ENCODE measurements at places on chromosomes 7 and 10.
A peak's percentile ranks its signal among the peaks of the same experiment; 100 is the strongest.

- DNase-seq, result no peak
Observed at GRCh38 chr10:34231441-34232180, 583.5 kb downstream of the PARD3 start.

GRCh38 chr7:156832195-156832877, 60.6 kb downstream of the LMBR1 start:
- no peak for DNase-seq

- DNase-seq, result no peak
Observed at GRCh38 chr10:115084277-115084850, 8.8 kb upstream of the ATRNL1 start.

DNA sequence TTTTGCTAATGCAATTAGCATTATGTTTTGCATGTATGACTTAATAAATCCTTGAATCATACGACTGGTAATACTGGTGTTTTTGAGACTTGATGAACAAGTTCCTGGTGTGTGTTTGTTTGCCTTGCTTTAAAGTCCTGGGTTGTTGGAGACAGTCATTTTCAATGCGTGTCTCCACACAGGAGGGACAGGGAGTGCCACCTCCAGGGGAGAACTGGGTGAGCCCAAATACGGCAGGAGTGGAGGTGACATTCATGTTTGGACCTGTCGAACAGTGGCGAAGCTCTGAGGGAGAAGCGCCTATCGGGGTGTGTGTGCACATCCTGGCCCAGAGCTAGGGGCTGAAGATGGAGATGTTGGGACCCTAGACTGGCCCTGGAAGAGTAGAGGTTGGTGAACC, 43.8 kb downstream of the DAGLB start:
- DNase-seq, result no peak

- DNase-seq, result peak; percentile 47
Observed at GRCh38 chr7:105876964-105877601, 684 bp upstream of the ATXN7L1 start.

DNA sequence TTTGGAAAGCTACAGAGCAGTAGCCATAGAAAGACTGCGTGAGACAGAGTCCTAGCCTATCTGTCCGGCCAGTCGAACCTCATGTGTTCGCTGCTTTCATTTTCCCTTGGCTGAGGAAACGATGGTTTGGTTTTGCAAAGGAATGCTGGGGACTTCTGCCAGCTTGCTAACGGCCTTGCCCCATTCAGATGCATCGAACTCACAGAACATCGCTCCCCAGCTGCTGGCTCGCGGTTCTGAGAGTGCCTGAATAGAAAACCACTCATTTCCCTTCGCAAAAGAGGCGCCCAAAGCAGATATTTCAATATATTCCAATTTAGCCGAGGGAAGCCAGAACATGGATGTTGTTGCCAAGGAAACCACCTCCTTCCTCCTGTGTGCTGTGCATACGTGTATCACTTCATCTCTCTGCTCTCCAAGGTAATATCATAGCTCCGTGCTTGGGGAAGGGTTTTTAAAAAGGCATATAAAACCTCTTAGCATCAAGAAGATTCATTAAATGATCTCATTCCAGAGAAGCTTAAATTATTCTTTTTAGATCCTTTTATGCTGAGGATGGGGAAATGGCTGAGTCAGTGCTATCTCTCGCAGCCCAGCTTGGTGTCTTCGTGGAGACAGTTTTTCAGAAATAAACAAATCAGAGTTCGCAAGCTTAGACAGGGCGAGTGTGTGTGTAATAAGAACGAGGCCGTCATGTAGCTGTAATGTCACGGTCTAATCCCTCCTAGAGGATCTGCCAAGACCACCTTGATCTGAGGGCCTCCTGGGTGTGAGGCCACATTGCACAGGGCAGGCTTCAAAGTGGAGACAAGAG, 215.2 kb downstream of the RPS24 start:
- peak; percentile 76 for DNase-seq

DNA sequence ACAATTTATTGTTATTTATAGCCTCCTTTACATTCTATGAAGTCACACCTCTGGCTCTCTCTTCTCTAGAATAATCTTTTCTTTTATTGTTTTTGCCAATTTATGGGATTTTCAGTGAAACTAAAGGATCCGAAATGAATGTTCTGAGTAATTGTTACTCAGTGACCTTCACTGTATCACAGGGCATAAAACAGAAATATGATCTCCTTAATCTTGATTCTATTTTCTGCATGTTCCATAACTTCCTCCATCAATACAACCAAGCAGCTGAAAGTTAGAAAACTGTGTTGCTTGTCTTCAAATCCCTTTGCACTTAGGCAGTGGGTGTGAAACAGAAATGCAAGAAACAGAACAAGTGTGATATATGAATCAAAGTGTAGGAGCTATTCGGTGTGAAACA, 57.4 kb upstream of the FERD3L start:
- no peak for DNase-seq

DNA sequence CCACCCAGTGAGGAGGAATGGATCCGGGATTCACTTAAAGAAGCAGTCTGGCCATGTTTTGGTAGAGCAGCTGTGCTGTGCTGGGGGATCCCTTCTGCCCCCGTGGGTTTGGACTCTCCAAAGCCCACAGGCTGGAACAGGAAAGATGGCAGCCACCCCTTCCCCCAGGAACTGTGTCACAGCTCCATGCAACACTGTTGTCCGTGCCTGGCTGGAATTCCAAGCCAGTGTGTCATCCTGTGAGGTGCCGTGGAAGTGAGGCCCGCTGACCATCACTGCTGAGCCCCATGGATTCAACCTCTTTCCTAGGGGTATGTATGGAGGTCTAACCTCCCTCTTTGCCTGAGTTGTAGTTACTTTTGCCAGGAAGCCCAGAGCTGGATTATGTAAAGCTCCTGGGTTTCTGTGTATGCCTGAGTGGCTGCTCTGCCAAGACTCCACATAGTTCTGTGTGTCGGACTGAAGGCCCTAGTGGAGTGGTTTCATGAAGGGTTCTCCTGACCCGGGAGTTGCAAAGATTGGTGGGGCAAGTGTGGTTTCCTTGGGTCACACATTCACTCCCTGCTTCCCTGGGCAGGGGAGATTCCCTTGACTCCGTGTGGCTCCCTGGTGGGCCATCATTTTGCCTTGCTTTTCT, 35.1 kb upstream of the PCGF5 start:
- peak; percentile 68 for DNase-seq

- DNase-seq, result no peak
Observed at GRCh38 chr10:133278577-133279265, 2.1 kb upstream of the ADAM8 start.

DNA sequence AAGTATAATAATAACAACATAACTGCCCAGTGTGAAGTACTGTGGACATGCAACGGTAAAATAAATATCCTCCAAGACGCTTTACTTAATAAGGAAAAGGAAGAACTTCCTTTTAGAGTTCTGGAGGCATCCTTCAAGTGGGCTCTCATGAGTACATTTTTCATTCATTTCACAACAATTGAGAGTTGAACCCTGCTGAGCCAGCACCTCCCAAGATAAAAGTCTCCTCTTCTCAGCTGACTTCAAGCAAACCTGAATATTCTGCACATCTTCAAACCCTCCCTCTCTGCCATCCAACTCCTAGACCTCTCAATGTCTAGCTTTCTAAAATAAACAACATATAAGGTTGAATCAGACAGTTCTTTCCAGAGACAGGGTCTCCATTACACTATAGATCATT, 7.5 kb downstream of the CCDC71L start:
- no peak for DNase-seq

- no peak for DNase-seq
Observed at GRCh38 chr10:119235356-119235755, 28.0 kb downstream of the GRK5 start.

GRCh38 chr7:3069771-3070449, 26.2 kb upstream of the CARD11 start:
- no peak for DNase-seq

DNA sequence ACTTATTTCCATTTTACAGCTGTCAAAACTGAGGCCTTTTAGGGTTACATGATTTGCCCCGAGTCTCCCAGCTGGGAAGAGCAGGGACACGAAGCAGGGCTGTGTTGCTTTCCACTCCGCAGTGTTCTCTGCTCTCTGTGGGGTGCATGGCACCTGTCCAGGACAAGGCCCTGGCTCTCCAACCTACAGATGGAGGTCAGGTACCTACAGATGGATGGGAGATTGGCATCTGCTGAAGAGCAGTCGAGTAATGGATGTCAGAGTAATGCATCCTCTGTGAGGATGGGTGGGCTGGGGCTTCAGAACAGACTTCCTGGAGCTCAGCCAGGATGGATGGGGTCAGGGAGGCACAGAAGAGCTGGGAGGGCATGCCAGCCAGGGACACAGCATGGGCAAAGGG, 85.0 kb downstream of the EMX2 start:
- no peak for DNase-seq

- no peak for DNase-seq
Observed at GRCh38 chr10:131053192-131053591, 258.3 kb downstream of the TCERG1L start.

- DNase-seq, result peak; percentile 91
Observed at GRCh38 chr7:140672382-140673062, at the start of gene ADCK2. TSS of gene ADCK2 (plus strand) at chr7:140672945. CDS start at chr7:140673331, 386 bp downstream.

- DNase-seq, result peak; percentile 24
Observed at GRCh38 chr7:44461387-44461786, 29.1 kb downstream of the NUDCD3 start.

DNA sequence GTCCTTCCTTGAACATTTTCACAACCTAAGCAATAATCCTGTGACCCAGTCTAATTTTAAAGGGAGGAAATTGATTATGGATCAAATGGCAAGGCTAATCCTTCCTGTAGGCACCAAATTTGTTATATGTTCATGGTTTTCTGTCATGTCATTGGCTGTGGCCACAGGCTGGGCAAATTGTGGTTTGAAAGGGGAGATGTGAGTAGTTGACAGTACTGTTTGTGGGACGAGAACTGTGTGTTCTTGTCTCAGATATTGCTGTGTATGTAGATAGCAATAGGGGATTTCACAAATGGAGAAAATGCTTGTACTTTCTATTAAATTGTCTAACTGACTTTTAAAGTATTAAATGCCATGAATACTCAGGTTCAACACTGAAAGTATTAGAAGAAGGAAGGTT, 8.1 kb upstream of the PRKG1 start:
- no peak for DNase-seq

- DNase-seq, result peak; percentile 12
Observed at GRCh38 chr7:94344826-94345225, 49.9 kb upstream of the COL1A2 start.

GRCh38 chr7:27364344-27364758, 121.7 kb downstream of the EVX1 start:
- DNase-seq, result peak; percentile 45

DNA sequence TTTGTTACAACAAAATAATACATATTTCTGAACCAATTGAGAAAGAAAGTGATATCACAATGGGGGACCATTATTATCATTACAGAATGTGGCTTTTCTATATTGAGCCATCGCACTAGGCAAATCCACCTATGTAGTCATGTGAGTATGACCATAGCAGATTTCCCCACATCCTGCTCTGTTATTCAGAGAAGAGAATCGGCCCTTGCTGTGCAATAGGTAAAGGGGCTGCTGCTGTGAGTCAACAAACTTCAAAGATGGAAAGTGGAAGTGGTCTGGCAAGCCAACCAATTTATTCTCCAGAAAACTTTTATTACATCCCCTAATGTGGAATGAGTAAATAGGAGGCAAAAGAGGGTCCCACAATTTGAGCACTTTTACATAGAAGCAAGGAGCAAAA, 573.4 kb downstream of the ETV1 start:
- DNase-seq, result no peak

- DNase-seq, result peak; percentile 98
Observed at GRCh38 chr10:102241444-102242117, at the start of gene PITX3. TSS of gene PITX3 (minus strand) at chr10:102241512. CDS start at chr10:102232080, 9,432 bp downstream.

DNA sequence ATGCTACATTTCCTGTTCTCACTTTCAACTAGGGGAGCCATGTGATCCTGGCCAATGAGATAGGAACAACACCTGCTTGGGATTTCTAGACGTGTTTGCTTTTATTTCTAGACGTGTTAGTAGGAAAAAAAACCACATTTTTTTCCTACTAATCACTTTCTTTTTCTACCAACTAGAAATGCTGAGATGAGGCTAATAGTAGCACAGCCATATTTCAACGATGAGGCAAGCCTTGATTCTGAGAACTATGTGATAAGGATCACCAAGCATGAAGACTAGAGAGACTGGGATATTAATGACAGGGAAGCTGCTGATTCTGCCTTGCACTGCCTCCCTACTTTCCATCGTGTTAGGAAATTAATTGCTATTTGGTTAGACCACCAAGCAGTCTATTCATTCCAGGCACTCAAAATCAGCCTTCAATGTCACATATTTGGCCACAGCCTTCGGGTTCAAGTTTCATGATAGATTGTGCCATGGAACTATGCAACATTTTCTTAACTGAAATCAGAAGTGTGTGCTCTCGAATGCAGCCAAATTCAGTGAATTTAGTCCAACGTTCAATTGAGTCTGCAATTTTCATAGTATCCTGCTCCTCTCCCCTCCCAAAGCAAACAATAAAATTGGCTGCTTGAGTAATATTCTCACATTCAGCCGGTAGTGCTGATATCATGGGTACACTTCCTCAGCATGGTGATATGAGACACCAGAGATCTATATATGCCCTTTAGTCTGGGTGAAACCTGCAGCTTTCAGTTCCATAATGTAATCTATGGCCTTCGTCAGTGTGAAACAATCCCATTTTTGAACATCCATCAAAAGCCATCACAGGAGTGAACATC, 98.1 kb downstream of the GPR37 start:
- DNase-seq, result peak; percentile 12

DNA sequence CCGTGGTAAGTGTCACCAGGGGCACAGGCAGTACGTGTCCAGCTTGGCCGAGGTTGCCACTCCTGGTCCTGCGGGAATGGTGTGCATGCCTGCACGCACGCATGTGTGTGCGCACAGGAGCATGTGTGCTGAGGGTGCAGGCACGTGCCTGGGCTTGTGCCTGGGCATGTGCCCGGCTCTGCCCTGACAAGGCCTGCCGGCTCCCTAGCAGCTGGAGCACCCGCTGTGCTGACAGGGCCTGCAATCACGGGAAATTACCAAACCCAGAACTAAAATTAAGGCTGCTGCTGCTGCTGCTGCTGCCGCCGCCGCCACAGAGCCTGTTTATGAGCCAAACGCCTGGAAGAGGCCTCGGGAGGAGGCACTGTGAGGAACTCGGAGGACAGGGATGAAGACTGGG, 28.7 kb downstream of the GHRHR start:
- no peak for DNase-seq

DNA sequence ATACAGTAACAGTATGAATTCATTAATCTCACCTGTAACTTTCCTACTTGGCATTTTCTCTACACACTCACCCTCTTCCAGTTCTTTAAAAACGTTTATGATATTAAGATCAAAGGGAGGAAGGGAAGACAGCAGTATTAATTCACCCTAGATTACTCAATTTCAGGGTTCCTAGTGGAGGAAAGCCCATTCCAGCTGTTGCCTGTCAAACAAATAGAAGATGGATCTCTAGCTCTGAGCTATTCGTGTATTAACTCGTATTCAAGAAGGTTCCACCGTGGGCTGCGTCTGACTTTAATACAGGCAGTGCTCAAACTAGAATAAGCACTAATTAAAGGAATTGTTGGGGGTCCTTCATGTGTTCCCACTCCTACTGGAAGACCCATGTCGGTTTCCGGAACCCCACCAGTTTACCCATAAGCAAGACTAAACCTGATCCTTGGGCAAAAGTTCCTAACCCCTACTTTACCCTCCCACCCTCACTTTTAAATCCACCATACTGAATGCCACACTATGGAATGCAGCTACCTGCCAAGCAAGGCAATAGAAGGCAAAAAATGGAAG, 2.1 kb downstream of the NANOS1 start:
- no peak for DNase-seq
